ENCODE measurements at places on chromosomes 12 and 14.
A peak's percentile ranks its signal among the peaks of the same experiment; 100 is the strongest.

DNA sequence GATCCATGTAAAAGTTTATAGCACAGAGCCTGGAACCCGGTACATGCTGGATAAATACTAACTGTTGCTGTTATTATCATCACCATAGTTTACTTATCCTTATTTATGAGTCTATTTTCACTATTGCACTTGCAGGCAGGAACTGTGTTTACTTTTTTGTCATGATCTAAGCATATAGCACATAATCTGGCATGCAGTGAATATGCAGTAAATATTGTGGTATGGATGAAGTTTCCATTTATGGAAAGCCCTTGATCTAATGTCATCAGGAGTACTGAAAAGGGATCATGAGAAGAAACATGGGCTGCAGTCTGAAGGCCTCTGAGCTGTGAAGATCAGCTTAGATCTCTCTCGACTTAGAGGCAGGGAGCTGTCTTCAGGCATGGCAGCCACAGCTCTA is 91.6 kb downstream of the KCNK13 start:
- DNase-seq: no peak

DNA sequence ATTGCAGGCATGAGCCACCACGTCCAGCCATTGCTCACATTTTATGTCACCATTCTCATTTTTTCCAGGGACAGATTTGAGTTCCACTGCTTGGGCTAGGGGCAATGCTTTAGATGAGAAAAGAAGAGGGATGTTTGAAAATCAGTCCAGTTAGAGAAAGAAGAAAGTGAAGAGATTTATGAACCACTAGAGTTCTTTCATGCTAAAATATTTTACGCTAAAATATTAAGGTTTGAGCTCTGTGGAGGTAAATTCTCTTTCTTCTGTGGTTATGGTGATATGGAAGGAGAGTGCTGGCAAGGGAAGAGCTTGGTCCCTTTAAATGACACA is 21.5 kb downstream of the CFL2 start:
- no peak for DNase-seq

DNA sequence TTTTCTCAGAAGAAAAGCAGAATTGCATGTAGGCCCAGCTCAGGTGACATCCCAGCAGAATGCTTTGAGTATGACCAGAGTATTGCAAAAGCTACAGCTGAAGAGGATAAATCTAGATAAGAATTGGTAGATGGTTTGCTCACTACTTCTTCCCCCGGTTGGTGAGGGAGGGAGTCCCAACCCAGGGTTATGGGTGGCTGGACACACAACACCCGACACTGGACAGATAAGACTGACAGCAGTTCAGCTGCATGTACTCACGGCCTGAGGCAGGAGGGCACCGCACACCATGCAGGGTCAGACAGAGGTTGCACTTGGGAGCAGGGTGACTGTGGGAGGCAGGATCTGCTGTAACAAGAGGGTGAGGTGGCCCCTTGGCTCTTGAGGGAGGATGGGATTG is 1.7 kb upstream of the CLEC4C start:
- no peak for DNase-seq

DNA sequence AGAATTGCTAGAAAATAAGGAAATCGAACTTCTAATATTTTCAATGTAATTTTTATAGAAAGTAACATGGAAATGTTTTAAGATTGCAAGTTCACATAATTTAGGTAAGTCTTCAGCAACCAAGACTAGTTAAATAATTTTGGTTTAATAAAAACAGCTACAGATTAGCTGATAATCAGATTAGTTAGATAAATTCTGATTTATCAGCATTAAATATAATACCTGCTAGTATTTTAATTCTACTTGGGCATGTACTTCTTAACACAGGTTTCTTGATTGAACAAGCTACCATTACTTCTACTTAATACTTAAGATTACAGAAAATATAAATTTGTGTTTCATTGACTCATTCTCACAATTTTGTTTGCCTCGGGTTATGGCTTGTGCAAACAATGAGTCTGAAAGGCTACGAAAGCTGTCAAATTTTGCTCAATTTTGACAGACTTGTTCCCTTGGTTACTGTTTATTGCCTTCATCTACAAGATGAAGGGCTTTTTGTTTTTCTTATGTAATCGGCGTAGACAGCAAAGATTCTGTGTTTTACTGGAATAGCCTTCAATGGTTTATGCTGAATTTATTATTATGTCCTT is 116.1 kb upstream of the NUDT4 start:
- DNase-seq: no peak

DNA sequence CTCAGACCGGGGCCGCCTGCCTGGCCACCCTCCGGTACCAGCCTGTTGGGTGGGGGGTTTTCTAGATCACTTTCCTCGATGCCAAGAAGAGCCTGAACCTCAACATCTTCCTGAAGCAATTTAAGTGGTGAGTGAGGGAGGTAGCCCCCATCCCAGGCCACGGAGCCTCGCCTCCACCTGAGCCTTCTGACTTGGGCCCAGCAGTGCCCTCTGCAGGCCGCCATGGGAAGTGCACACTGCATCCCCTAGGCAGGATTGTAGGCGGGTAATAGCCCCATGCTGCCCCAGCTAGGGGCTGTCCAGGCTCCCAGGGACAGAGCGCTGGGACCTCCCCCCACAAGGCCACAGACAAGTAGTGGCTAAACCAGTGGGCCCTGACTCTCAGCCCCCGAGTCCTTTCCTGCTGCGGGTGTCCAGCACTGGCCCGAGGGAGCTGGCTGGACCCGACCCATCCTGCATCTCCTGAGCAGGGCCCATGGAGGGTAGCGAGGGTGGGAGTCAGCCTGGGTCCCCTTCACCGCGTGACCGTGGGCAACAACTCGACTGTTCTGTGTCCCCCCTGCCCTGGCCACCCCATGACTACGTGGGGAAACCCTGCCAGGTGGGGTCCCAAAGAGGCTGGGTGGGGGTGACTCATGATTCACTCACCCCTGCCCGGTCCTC is 15.3 kb upstream of the ADSS1 start:
- peak; percentile 61 for DNase-seq

- DNase-seq: no peak
Observed at GRCh38 chr14:30331030-30331429, 227.9 kb upstream of the G2E3 start.

DNA sequence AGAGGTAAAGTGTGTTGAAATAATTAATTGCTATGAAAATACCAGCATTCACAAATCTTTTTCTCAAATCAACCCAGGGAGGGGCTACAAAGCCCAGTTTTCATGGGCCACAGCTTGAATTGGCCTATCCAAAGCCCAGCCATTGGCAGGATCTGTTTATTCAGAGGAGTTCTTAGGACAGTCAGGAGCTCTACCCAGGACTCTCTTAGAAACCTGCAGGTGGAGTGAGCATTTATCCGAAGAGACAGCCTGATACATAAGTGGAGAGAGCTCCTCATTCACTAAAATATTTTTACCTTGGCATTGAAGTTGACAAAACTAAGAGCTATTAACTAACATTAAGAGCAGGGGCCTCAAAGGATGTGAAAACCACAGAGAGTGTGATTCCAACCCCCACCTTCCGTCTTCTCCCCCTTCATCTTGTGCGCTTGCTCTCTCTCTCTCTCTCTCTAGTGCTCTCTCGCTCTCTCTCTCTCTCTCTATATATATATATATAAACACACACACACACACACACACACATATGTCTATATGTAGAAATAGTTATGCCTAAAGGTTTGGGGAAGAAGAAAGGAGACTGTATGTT is 315.5 kb downstream of the SNAPC1 start:
- DNase-seq: no peak

GRCh38 chr12:14261861-14262260 is 103.6 kb upstream of the ATF7IP start:
- no peak for DNase-seq

DNA sequence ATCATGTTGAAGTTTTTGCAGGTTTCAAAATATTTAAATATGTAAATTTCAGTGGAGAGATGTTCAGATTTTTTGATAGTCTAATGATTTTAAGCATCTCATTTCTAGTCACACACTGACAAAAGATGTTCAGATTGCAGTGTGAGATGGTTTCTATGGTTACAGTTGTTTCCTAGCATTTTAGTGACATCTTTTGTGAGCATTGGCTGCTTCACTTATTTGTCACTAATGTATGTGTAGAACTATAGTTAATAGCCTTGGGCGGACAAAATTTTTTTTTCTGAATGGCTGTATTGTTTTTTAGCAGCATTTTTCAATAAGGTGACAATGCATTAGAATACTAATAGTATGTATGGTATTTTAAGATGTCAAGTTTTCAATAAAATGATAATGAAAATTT is 315.6 kb upstream of the PRKD1 start:
- no peak for DNase-seq

- DNase-seq: no peak
Observed at GRCh38 chr14:22668417-22668816, 24.3 kb upstream of the OR6J1 start.

DNA sequence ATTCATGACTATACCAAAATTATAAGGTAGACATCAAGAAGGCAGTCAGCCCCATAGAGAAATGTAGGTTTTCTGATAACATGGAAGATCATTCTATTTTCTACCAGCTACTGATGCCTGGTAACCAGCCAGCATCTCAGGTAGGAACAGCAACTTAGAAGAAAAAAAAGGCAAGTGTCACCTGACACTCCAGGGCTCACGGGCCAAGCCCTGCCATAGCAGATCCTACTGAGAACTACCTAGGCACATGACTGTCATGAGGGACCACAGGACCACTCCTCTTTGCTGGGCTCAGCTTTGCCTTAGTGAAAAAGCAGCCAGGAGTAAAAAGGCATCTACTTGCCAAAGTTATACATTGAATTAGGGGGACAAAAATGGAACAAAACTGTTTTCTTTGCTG is 33.4 kb downstream of the CORO1C start:
- no peak for DNase-seq

- no peak for DNase-seq
Observed at GRCh38 chr12:130768120-130768519, 52.0 kb upstream of the RIMBP2 start.

GRCh38 chr12:131965073-131965472 is 15.3 kb downstream of the EP400 start:
- no peak for DNase-seq

DNA sequence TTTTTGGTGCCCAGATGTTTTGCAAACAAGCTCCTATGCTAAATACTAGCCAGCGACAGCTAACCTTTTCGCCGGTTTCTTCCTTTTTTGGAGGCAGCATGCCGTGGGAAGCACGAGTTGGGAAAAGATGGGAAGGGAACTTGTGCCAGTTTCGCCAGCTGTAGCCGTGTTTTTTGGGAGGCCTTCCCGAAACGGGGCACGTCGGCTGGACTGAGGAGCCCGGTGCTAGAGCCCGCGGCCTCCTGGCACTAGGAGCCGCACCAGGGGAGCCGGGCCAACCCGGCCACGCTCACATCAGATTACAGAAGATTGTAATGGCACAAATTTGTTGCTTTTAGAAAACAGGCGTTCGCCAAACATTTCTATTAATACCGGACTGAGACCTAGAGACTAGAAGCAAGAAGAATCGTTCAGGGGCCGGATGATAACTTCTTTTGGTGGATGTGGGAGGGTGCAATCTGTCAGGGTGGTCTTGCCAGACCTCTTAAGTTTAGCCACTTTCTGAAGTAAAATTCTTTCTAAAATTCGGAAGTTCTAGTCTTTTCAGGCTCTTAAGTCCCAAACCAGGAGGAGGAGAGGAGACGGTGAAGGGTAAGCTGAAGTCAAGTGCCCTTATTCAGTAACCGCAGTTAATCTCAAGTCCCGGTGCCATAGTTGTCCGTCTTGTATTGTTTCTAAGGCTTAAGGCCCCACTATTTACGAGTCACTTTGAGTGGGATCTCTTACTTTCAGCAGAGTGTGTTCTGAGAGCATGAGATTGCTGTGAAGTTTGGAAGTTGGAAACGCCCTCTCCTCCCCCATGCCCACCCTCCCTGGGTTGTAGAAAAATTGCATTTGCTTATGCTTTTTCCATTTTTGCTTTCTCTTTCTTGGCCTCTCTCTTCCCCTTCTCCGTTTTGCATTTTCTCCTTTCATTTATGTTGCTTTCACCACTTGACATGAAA is 1.3 kb downstream of the RASSF3 start:
- peak; percentile 35 for DNase-seq

GRCh38 chr14:76203086-76204001 is 51.6 kb downstream of the GPATCH2L start:
- no peak for DNase-seq

- DNase-seq: no peak
Observed at GRCh38 chr14:75823334-75823733, 158.5 kb downstream of the TGFB3 start.

- DNase-seq: no peak
Observed at GRCh38 chr14:37968664-37969240, 239.0 kb upstream of the SSTR1 start.

GRCh38 chr14:32727832-32728231 is 210.8 kb upstream of the NPAS3 start:
- no peak for DNase-seq

DNA sequence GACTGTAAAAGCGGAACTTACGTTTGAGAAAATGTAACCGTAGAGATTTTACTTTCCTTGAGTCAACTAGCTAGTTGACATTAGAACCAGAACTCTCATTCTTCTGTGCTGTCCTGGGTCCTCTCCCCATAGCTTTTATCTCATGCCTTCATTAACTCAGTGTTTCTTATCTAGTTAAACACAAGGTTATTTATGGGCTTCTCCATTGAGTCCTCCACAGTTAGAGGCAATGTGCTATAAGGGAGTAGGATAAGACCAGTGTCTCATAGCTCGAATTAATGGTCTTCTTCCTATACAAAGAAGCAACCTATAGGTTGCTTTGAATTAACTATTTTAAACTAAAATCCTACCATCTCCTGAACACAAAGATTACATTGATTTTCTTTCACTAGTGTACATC is 129.8 kb downstream of the ACSS3 start:
- no peak for DNase-seq

DNA sequence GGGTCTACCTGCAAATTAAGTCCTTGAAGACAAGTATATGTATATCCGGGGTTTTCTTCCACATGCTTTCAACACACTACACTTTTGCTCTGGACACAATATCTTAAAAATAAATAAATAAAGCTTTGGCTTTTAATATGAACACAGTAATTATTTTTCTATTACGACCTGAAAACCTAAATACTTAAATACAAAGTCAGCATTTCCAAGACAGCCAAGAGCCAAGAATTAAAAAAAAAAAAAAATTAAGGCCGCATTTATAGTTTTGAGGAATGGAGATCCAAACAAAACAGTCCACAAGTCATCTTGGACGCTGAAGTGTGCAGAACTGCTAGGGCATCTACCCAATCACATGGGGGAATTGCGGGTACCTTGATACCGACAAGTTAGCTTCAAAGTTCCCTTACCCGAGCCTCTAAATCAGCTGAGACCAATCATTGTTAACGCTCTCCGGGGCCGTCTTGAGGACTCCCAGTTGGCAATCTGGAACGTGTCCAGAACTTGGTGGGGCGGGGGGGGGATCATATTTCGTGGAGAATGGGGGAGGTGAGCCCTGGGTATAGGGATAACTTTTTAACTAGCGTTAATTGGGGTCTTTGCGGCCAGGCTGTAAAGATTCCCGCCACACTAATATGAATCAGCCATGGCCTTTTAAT is 731 bp upstream of the PCNX4 start:
- DNase-seq: peak; percentile 67

GRCh38 chr12:58532855-58533608 is 387.3 kb downstream of the LRIG3 start:
- no peak for DNase-seq

DNA sequence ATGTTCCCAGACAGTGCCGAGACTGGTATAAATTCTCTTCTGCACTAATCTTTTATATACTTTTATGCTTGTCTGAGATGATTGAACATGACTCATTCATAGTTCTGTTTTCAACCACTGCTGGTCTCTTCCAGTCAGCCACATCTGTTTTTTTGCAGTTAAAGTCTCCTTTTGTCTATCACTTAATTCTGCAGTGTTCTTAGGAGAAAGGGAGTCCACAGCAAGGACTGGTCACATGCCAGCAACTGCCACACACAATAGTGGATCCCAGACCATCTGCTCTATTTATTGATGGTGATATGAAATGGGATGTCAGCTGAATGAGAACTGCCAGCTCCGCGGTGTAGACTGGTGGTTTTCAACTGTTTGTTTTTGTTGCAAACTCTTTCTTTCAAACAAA is 379.8 kb downstream of the MED13L start:
- no peak for DNase-seq
